ENCODE measurements at places on chromosomes 13 and 19.
A peak's percentile ranks its signal among the peaks of the same experiment; 100 is the strongest.

DNA sequence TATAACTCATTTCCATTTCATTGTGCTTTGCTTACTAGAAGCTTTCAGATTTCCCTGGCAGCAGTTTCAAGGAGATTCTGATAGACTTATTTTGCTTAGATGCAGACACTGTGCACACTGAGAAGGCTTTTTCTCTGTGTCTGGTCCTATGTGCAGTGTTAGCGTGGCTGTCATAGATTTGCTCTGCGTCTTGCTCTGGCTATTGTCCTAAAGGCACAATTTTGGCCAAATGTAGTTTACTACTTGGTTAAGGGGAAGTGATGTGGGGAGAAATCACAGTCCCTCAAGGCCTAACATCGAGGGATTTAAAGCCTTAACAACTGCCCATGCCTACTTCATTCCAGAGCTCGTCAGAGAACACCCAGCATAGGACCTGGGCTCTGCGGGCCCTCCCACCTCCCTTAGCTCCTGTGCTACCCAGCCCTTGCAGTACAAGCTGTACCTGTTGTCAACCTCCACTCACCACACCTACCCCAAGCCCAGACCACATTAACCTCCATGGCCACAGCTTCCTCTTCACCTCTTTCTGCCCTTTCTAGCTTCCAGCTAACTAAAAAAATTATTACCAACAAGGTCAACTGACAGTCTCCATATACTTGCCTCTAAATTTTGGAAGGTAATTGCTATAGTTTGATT, 38.9 kb upstream of the KATNAL1 start:
- peak; percentile 74 for DNase-seq

DNA sequence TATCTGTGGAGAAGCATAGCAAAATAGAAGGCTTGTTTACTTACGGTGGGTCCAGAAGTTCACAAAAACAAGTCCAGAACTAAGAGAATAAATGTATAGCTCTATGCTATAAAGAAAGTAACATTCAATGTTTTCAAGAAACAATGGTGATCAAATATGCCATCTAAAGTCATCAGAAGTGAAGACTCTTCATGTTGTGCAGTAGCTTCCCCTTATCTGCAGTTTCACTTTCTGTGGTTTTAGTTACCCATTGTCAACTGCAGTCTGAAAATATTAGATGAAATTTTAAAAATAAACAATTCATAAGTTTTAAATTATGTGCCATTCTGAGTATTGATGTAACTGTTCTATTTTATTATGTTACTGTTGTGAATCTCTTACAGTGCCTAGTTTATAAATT, 72.5 kb downstream of the EDNRB start:
- DNase-seq, result no peak

DNA sequence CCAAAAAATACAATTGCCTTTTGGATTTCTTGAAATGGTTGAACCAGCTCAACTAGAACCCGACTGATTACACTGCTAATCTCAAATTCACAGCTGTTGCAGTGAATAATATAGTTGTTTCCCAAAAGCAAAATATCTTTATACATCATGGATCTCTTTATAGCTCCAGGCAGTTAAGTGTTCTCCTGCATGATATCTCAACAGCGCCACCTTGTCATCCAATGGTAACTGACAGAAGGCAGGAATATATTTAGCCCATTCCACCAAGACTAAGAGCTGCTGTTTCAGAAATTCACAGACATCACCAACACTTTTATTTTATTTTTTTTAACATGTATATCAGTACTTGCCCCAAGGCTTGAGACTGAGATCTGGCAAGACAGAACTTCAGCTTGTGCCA, 1141.0 kb upstream of the PRR20A start:
- no peak for DNase-seq

DNA sequence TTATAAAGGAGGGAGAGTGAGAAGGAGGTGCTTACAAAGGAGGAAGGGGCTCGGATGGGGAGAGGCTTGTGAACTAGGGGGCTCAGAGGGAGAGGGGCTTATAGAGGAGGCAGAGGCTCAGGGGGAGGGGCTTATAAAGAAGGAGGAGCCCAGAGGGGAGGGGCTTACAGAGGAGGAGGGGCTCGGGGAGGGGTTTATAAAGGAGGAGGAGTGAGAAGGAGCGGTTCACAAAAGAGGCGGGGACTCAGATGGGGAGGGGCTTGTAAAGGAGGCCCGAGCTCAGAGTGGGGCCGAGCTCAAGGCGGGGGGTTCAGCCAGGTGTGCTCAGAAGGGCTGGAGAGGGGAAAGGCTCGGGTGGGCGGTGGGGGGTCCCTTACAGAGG, 500 bp downstream of the SMIM24 start:
- peak; percentile 41 for DNase-seq

GRCh38 chr13:75960538-75960994, 324.4 kb downstream of the LMO7 start:
- DNase-seq, result no peak

DNA sequence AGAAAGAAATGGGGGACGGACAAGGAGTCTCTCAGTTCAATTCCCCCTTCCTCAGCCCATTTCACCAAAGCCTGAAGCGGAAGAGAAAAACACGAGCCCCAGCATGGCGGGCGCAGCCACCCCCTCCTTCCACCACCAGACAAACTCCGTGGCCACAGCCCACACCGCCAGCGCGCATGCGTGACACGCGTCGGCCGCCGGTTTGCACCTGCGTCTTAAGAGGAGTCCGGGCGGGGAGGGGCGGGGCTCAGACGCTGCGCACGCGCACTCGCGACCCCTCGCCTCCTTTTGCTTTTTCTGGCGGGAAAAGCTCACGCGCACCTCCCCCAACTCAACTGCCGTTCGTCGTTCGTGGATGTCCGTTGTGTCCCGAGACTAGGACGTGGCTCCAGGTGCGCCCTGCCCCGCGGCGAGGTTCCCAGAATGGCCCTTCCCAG, at the start of gene KASH5:
Gene KASH5 (plus strand): TSS at position 314 of the 437 bp plus-strand sequence. CDS start 2,635 bp downstream, outside the sequence.
- peak; percentile 92 for DNase-seq

DNA sequence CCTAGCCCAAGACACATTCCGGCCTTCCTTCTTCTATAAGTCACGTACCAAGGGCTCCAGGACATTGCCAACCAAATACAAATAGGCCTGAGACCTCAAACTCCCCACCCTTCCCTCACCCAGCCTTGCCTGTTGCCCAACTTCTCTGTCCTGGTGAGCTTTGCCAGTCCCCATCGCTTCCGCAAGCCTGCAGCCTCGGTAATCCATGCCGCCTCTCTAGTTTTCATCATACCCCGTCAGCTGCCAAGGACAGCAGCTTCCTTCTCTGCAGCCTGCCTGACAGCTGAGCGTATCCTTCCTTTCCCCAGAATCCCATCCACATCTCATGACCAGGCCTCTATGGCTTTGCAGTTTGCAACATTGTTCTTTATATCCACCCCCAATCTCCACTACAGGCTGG, 36.6 kb upstream of the POMP start:
- peak; percentile 36 for DNase-seq

- no peak for DNase-seq
These were observed 967.8 kb downstream of the PCDH9 start for GRCh38 chr13:66262330-66262729.

- no peak for DNase-seq
These were observed 7.7 kb upstream of the ZNF611 start for GRCh38 chr19:52742516-52742915.

- no peak for DNase-seq
These were observed 7.1 kb upstream of the IFT88 start for GRCh38 chr13:20559659-20560356.

DNA sequence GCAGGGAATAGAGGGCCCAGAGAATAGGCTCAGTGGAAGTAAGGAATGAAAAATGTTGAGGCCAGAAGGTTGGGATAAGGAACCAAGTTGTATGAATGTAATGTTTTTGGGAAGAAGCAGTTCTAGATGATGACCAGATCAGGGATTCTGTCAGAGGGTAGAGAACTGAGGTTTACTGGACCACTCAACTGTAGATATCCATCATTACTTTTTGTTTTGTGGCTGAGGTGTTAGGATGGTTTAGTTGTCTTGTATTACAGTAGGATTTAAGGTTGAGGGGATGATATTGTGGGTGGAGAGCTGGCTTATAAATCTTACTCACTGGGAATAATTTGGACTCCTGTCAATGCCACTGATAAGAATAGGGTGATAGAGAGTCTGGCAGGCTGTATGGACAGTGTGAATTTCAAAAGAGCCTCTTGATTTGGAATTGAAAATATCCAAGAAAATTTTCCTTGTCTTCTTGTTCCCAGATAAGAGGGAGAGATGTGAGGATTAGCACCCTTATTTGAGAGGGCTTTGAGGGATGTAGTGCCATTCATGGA, 22.6 kb downstream of the NDFIP2 start:
- no peak for DNase-seq

- DNase-seq, result no peak
These were observed 1082.6 kb downstream of the EFNB2 start for GRCh38 chr13:105452895-105453294.

DNA sequence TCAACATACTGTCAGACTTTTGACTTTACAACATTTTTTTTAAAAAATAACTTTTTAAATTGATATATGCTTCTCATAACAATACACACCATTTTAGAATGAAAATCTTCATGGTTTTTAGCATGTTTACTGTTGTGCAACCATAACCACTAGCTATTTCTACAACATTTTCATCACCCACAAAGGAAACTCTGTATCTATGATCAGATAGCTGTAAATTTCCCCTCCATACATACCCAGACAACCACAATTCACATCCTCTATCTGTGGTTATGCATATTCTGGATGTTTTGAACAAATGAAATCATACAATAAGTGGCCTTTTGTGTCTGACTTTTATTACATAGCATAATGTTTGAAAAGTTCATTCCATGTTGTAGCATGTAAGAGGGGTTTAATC, 1666.0 kb downstream of the EFNB2 start:
- no peak for DNase-seq

DNA sequence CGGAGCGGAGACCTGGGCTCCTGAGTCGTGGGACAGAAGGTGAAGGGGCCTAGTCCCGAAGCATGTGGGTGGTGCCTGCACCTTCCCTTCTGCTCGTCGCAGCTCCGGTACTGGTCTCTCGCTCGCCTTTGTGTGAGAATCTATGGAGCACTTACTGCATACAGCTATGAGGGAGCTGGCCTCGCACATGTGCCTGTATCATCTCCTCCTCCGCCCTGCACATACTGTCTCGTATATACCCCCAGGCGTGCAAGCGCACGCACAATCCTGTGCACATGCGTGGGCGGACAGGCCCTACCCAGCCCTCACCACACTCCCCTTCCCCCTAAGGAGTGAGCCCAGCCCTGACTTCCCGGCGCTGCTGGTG, 8.7 kb downstream of the PIK3R2 start:
- DNase-seq, result no peak

GRCh38 chr13:35140831-35141230, 198.8 kb downstream of the NBEA start:
- no peak for DNase-seq

- DNase-seq, result peak; percentile 96
These were observed 13.0 kb upstream of the JUND start for GRCh38 chr19:18294467-18294864.

- peak; percentile 60 for DNase-seq
These were observed 1.1 kb downstream of the IRS2 start for GRCh38 chr13:109785141-109785891.

DNA sequence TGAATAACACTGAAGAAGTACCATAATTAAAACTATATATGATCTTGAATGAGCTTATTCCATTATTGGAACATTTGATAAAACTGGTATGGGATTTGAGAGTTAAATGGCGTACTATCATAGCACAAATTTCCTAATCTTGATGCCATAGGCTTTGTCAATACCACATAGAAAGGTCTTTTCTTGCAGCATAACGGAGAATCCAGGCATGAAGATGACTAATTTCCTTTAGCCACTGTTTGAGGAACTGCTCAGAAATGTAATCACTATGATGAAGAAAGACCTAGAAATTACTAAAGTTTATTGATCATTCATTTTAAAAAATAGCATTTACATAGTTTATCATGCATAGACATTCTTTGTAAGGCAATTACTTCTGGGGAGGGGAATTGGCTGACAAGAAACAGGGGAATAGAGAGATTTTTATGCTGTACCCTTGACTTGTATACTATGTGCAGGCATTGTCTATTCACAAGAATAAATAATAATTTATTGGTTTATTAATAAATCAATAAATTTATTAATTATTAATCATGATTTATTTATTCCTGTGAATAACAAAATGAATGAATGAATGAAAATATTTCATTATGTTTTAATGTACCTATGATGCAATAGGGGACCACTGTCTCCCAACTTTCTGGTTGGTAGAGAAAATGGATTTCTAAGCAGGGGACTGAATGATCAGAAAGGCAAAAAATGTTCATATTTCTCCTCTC, 2676.6 kb downstream of the PCDH9 start:
- DNase-seq, result no peak

DNA sequence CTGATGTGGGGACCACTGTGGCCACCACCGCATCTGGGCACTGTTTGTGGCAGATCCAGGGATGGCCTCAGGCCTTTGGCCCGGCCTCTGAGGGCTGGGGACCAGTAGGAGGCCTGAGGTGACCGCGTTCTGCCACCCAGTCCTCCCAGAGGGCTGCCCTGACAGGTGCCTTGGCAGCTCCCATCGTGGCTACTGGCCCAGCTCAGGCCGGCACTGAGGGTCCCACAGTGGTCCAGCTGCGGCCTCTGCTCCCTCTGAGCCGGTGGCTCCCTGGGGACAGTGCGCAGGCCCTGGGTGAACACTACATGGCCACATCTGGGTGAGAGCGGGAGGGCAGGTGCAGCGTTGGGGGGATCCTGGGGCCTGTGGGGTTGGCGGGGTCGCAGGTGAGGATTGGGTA, 61.9 kb downstream of the KDM4B start:
- no peak for DNase-seq

DNA sequence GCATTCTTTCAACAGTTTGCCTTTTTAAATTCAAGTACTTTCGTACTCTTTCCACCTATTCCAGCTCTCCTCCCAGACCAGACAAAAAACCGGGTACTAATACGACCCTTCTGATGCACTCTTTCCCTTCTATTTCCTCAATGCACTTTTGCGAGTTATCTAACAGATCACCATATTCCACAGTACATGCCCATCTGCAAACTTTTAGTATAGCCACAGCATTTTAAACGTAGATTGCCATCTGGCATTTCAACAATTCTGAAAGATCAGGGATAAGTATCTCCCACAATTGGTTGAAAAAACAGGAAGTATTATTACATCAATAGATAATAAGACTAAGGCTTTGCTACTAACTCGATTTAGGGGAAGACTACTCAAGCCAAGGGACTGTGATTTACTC, 31.5 kb downstream of the RBM26 start:
- no peak for DNase-seq

- DNase-seq, result peak; percentile 24
These were observed at the start of gene STAP2 for GRCh38 chr19:4338441-4339355. Gene STAP2 (minus strand): TSS chr19:4338827. CDS start chr19:4338753, 74 bp downstream.

- no peak for DNase-seq
These were observed 299.0 kb downstream of the KLF12 start for GRCh38 chr13:73835138-73835721.

- no peak for DNase-seq
These were observed 33.1 kb upstream of the MTIF3 start for GRCh38 chr13:27483421-27483820.
